GM13977 (cell line): ENCODE measurements at places on chromosomes 3 and 15.

DNA sequence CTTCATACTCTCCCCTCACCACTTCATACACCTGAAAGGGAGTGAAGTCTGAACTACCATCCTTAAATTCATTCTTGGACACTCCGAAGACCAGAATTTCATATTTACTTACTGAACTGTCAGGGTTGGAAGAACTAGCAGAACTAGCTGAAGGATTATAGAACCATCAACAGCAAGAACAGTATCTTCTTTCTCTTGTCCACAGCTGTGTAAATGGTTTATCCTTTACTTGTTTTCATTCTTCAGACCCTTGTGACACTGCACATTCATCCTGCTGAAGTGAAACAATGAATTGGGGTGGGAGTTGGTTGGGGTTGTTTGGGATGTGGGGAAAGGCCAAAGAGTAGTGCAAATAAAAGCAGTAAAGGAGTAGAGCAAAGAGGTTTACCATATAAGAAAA is 350.9 kb downstream of the ZIC1 start:
- no peak for DNase-seq

DNA sequence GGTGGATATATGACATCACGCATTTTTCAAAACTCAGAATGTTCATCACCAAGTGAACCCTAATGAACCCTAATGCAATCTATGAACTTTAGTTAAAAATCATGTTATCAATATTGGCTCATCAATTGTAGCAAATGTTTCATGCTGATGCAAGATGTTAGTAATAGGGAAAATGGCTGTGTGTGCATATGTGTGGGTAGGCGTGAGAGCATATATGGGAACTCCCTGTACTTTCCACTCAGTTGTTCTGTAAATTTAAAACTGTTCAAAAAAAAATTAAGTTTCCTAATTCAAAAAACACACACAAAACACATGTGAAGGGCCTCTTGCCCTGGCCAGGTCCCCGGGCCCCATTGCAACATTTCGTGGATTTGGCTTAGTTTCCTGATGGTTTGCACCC is 89.7 kb upstream of the PROK2 start:
- DNase-seq: no peak

GRCh38 chr3:132456571-132456970 is 39.3 kb downstream of the DNAJC13 start:
- no peak for DNase-seq

- DNase-seq: no peak
Measured at GRCh38 chr3:4665197-4665596, 172.0 kb downstream of the ITPR1 start.
